ENCODE measurements at places on chromosomes 3 and 15.
A peak's percentile ranks its signal among the peaks of the same experiment; 100 is the strongest.

DNA sequence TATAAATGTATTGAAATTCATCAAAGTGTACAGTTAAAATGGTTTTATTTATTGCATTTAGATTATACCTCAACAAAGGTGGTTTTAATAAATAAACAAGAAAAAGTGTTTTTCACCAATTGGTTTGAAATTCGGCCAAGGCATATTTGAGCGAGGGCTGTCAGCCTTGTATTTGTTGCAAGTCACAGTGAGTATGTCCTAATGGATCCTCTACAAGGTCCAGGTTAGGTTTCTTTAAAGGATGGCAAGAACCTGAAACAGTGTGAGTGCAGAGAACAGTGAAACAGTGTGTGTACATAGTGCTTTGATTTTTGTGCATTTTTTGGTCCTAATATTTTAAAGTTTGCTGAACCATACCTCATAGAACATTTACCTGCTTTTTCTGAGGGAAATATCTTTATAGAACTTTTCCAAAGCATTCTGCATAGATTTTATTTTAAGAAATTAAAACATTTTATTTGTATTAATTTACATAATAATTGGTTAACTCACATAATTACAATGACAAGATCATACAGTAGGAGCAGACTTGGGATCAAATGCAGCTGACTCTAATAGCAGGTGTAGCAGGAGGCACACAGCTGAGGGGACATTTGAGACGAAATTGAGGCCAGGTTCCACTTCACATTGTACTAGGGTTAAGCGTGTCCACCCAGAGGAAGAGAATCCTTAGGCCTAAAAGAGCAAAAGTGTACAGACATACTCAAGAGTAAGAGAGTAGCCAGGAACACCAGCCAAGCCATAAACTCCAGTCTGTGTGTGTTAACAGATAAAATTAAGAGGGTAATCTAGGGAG is 428.8 kb upstream of the TPRG1 start:
- DNase-seq: no peak

DNA sequence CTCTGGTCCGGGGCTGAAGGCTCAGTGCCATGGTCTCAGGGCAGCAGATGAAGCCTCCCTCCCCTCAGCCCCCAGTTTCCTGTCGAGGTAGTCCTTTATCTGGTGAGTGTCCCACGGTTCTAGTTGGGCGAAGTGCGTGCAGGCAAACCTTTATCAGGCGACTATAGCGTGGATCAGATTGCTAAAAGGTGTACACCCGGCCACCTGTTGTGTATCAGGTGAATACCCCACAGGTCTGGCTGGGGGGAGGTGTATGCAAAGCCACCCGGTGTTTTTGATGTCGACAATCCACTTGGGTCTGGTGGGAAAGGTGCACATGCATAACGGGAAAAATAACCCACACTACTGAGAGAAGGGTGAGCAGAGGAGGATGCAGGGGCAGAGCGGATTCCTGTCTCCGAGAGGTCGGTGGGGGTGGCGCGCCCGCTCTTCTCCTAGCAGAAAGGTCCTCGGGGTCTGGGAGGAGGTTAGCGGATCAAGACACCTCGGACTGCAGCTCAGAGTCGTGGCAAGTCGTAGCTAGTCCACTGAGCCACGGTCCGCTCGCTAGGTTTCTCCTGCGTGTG is 507 bp downstream of the SLC12A6 start:
- DNase-seq: no peak

DNA sequence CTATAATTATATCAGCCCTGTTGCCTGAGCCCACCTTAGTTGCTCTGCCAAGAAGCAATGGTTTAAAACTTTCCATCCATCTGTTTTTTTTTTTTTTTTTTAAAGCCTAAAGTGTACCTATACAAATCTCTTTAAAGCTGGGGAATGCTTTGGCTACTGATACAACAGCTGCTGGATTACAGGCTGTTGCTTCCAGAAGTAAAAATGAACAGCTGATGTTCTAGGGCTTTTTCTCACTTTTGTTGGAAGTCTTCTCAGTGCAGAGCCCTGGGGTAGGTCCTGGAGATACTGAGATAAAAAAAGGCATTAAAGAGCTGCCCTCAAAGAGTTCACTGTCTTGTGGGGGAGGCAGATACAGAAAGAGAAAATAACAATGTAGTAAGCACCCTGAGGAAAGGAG is 218.1 kb downstream of the NLGN1 start:
- no peak for DNase-seq

- no peak for DNase-seq
Observed at GRCh38 chr3:76698136-76698706, 341.7 kb upstream of the ROBO2 start.

DNA sequence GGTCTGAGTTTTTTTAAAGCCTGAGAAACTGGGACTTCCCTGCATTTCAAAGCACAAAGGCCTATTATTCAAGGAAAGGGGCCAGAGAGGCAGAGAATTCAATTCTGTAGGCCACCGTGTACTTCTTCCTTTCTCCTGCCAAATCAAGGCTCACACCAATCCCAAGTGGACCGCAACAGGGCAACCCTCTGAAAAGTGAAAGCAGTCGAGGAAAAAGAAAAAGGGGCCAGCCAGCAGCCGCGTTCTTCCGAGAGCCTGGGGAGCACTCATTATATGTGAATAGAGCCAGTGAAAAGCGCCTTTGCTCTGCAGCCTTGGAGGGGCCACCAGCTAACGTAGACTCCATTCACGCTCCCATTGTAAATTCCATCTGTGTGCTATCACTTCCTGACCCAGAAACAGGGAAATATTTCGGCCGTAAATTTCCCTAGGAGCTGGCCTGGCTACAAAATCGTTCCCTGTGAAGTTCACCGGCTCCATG is 45.9 kb upstream of the THUMPD3 start:
- no peak for DNase-seq

DNA sequence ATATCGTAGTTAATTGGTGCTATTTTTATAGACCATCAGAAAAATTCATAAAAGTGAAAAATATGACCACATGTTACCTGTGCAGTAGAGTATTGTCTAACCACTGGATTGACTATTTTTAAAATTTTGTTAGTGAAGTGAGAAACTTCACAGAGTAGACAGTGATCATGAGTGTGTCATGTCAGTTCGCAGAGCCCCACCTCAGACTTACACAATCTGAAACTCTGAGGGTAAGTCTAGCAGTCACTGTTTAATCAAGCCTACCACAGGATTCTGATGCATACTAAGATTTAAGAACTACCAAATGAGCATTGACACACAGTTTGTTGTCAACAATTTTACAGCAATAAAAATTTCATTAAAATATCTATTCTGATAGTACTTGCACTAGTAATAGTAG is 552.9 kb upstream of the SUCLG2 start:
- DNase-seq: no peak

DNA sequence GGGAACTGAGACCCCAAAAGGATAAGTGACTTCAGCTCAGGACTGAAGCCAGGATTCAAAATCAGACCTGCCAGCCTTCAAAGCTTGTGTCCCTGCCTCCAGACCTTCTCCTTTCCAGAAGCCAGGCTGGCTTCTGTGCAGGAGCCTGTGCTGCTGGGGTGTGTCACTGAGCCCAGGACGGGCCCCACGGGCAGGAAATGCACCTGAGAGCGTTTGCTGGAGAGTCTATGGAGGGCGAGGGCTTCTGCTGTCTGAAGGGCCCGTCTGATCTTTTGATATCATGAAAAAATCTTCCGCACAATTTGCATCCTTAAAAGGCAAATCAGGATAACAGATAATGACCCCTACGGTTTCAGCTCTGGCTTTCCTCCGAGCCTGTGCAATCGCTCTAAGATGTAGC is 125.4 kb downstream of the FAM43A start:
- DNase-seq: no peak

DNA sequence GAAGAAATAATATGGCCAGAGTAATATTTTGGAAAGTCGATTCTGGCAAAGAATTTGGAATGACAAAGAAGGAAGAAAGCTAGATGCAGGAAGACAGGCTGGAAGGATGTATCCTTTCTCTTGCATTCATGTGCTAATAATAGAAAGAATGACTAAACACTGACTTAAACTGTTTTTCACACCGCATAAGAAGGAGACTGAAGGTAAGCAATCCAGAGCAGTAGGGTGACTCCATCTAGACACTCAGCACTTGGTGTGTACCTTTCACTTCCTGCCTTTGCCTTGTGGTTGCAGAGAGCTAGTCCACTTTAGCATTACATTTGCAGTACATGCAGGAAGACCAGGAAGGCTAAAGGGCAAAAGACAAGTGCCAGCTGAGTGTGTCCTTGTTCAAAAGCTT is 234.6 kb downstream of the RBMS3 start:
- DNase-seq: no peak

GRCh38 chr15:79003301-79003700 is 58.5 kb upstream of the CTSH start:
- DNase-seq: no peak

GRCh38 chr3:48507256-48508061 is 3.5 kb upstream of the SHISA5 start:
- DNase-seq: no peak

DNA sequence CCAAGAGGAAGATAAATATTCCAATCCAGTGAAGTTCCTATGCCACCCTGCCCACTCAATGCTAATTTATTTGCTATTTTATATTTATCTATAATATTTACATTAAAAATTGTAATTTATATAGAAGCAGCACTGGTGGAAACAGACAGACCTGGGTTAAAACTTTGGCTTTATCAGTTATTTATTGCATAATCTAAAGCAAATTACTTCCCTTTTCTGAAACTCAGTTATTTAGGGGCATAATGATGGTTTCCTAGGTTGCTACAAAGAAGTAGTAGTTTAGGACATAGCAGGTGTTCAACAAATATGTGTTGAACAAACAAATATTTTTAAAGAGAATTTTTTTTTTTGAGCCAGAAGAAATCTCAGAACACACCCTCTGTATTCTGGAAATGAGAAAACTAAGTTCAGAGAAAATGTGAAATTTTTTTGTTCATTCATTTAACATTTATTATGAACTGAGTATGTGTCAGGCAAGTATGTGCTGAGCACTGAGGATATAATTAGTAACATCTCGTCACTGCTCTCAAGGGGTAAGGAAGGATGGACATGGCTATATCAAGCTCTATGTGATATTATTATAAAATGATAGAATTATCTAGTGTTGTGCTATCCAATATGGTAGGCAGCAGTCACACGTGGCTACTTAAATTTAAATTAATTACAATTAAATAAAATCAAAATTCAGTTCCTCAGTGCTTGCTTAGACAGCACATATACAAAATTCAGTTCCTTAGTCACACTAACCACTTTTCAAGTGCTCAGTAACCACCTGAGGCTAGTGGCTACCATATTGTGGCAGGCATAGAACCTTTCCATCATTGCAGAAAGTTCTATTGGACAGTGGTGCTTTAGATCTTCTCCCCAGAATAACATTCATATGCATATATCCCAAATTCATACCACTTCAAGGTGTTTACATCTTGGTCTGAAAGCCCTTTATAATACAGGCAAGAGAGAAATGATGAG is 7.0 kb upstream of the UBE2Q2 start:
- DNase-seq: no peak

GRCh38 chr3:12232785-12233300 is 56.0 kb upstream of the PPARG start:
- DNase-seq: no peak

- no peak for DNase-seq
Observed at GRCh38 chr3:79767905-79768267, at the start of gene ROBO1. Gene ROBO1 (minus strand): TSS chr3:79767998.

- DNase-seq: no peak
Observed at GRCh38 chr3:99526921-99527320, 111.5 kb upstream of the COL8A1 start.

- DNase-seq: no peak
Observed at GRCh38 chr3:23324745-23325144, 121.6 kb downstream of the UBE2E2 start.

DNA sequence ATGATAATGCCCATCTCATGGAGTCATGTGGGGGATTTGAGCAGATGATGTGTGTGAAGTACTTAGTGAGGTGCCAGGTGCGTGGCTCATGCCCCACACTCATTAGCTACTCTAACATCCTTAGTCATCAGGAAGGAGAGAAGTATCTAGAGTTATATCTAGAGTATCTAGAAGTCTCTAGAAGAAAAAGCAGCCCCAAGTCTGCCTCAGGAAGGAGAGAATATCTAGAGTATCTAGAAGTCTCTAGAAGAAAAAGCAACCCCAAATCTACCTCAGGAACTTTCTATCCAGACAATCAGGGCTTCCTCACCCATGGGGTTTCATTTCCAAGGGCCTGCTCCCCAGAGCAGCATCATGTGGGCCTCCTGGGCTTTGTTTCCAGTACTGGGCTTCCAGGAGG is 24.7 kb upstream of the DOCK3 start:
- no peak for DNase-seq

DNA sequence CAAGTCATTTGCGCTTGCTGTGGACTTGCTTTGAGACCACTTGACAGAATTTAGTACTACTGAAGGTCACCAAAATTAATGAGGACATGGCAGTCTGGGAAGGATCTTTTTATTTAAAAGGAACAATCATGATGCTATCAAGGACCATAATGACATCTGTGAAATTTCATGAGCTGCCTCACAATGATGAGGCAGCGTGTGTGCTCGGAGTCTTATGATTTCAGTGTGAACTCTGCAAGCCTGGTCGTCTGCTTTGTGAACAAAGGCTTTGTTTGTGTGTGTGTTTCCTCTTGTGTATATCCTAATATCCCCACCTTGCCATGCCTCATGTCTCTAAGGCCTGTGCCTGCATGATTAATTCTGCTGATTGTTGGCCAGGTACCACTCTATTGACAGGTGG is 46.7 kb downstream of the RAD54L2 start:
- DNase-seq: no peak

- DNase-seq: no peak
Observed at GRCh38 chr3:97860364-97860763, 38.6 kb downstream of the CRYBG3 start.

- DNase-seq: no peak
Observed at GRCh38 chr3:173938616-173939015, 541.1 kb downstream of the NLGN1 start.

- no peak for DNase-seq
Observed at GRCh38 chr3:152331018-152331541, 62.4 kb downstream of the MBNL1 start.

DNA sequence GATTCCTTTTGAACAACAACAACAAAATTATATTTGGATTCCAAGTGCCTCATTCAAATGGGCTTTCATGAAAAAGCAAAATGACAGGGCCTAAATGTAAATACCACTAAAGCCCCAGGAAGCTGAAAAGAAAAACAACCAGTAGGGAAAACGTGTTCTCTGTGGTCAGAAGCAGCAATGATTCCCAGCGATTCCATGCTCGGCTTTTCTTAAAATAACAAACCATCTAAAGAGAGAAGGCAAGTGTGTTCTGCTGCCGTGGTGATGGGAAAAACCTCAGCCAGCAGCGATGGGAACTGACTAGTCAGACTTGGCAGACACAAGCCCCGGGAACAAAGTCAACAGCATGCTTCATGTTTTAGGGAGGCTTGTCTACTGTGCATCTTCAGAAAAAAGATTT is 153.6 kb downstream of the TNIK start:
- peak; percentile 89 for DNase-seq

- DNase-seq: no peak
Observed at GRCh38 chr15:90529011-90529370, 732 bp upstream of the CRTC3 start.

Data from brain pericyte (primary cell).